ENCODE measurements at places on chromosomes 11 and 22.

GRCh38 chr11:38952698-38953097, 2354.7 kb upstream of the RAG2 start:
- DNase-seq: no peak

DNA sequence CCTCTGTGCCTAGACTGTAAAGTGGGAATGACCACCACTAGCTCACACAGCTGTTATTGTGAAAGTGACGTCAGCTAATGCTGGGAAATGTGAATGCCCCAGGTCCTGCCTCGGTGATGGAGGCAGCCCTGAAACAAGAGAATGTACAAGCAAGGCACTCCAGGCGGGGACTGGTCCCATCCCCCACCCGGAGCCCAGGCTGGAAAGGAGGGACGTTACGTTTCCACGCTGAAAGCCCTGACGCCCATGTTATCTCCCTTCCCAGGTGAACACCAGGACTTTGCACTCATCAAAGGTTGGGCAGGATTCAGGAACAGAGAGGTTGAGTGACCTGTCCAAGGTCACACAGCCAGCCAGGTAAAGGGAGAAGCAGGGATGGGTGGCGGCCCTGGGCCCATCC, 784 bp downstream of the SULT4A1 start:
- DNase-seq: no peak

DNA sequence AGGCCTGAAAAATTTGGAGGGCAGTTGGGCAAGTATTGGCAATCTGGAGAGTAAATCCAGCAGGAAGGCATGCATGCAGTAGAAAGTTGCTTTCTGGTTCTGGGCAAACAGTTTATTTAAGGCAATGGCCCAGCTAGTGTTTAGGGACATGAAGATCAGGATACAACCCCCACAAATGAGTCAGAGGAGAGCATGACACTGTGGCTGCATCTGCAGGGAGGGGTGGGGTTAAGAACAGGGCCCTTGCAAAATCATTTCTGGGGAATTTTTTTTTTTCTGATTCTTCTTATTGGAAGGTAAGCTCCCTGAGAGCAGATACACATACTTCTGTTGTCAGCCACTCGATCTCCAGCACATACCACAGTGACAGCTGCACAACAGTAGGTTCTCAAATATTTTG, 61.1 kb downstream of the FDX1 start:
- no peak for DNase-seq

DNA sequence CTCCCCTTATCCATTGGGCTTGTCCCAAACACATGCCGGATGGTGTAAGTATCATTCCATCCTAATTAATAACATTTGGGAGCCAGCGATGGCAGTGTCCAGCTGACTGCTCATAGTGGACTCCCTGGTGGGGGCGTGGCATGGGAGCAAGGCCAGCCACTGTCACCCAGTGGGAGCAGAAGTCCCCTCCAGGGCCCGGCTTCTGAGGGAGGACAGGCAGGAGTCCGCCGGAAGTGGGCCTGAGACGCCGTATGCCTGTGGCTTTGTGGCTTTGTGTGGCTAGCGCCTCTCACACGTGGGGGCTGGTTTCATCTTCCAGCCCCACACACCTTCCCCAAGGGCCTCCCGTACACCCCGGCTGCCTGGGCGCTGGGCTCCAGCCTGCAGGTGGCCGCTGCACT, 124.5 kb downstream of the KCNQ1 start:
- DNase-seq: peak; percentile 4

Data from AG09309 (cell line).